ENCODE measurements at places on chromosomes 2 and 18. TPM values are rescaled to one million over a fixed set of nuclear protein-coding genes. Genes with fewer than 3 reads are reported as not detected.

- DNase-seq: no peak
- H3K4me1 ChIP-seq: peaks cover 19% of the 10 kb centered on the region
- H3K27me3 ChIP-seq: no peaks in the 10 kb centered on the region
- no peak overlapping the region for H3K4me3 ChIP-seq
Measured at GRCh38 chr2:61196671-61197070, 34.7 kb downstream of the C2orf74 start.

GRCh38 chr2:16476866-16477265, 188.8 kb downstream of the CYRIA start:
- no peaks in the 10 kb centered on the region for H3K4me1 ChIP-seq
- no peaks in the 10 kb centered on the region for H3K27me3 ChIP-seq
- H3K36me3 ChIP-seq: no peaks in the 10 kb centered on the region

GRCh38 chr2:64626963-64627760, 26.6 kb downstream of the SERTAD2 start:
- H3K4me1 ChIP-seq: no peaks in the 10 kb centered on the region
- no peaks in the 10 kb centered on the region for H3K27me3 ChIP-seq
- peaks cover 4% of the 10 kb centered on the region for H3K36me3 ChIP-seq
- no peak for DNase-seq

DNA sequence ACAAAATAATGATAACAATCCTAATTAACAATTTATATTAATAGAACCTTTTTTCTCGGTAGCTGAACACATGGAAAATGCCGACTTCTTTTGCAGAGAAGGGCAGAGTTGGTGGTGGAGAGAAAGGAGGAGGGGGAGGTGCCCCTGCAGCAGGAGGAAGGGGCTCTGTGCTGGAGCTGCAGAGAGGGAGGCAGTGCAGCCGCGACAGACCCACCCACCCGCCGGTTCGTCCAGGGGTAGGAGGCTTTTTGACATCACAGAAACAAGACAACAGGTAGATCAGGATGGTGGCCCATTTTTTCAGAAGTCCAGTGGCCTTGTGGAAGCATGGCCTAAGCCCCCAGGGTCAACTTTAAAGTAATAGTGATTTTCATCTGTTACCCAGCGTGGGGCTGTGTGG, 321.1 kb upstream of the SALL3 start:
- DNase-seq: no peak
- no peaks in the 10 kb centered on the region for H3K36me3 ChIP-seq
- no peaks in the 10 kb centered on the region for H3K27me3 ChIP-seq
- H3K4me1 ChIP-seq: no peaks in the 10 kb centered on the region
- no peak overlapping the region for H3K4me3 ChIP-seq

SERPINB11 gene
- not detected for total RNA-seq
